ENCODE measurements at places on chromosomes 1 and 21.

- no peak for DNase-seq
Observed at GRCh38 chr1:7644086-7644485, 127.0 kb upstream of the VAMP3 start.

- DNase-seq = no peak
Observed at GRCh38 chr21:25961042-25961441, 209.5 kb downstream of the APP start.

DNA sequence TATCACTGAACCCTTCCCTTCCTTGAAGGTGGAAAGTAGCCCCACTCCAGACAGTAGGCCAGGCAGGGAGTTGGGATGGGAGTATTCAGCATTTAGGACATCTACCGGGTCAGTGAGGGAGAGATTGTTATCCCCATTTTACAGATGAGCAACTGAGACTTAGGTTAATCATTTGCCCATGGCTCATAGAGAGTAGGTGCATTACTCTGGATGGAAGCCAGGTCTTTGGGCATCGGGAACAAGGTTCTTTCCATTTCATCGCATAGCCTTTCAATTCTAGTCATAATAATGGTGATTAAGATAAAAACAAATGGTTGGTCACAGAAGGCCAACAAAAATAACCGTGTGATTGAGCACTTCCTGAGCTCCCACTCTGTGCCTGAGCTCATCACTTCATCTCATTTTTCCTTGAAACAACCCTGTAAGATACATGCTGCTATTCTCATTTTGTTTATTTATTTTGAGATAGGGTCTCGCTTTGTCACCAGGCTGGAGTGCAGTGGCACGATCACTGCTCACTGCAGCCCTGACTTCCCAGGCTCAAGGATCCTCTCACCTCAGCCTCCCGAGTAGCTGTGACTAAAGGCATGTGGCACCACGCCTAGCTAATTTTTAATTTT, 64.8 kb downstream of the NAV1 start:
- no peak for DNase-seq

DNA sequence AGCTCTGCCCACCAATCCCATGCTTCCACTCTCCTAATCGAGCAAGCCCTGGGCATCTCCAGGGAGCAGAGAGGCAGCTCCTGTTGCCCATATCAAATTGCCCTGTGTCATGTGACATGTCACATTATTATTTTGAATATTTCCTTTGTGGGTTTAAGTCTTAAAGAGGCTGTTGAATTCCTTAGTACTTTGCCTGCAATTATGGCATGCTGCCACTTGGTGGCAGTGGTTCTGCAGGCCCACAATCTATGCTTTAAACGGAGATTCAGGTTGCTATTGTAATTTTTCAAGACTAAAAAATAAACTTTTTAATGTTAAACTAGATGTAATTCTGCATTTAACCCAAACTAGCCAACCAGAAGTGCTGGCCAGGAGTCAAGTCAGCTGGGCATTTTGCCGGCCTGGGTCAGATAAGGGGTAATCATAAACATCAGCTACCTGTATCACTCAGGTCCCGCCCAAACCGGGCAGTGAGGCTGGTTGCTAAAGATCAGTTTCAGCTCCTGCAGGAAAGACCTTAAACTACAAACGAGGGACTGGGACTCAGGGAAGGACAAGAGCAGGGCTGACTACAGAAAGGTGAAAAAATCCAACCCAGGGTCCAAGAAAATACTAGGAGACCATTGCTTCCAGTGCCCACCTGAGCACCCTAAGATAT, 37.3 kb upstream of the ARHGEF16 start:
- no peak for DNase-seq

DNA sequence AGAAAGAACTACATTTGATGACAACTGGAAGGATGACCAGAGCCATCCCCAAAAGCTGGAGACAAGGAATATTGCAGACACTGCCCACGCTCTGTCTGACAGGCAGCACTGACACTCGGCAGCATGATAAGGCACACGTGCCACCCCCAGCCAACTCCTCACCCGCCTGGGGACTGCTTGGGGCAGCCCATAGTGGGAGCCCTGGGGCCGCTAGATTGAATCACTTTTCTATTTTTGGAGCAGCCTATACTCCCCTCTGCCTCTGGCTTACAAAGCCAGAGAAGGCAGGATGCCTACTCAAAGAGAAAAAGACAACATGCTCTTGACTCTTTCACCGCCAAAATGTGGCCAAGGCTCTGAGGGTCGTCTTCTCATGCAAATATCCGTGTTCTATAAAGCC, 1.3 kb downstream of the SMG5 start:
- DNase-seq = no peak

DNA sequence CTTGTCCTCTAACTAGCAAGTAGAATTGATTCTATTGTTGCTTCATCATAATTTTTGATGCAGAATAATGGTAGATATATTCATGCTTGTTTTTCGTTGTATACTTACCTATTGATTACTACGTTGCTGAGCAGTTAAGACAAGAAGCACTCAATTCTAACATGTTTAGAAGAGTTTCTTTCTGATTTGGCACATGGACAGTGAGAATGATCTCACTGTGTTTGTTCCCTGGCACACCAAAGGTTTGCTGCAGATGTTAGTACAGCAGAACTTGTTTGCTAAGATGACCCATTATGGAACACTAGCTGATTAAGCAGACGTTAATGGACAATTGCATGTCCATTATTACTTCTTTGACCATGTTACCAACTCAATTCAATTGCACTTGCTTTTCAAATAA, 184.7 kb upstream of the SGIP1 start:
- DNase-seq = no peak

- no peak for DNase-seq
Observed at GRCh38 chr1:92953491-92953890, 7.8 kb downstream of the DIPK1A start.

- no peak for DNase-seq
Observed at GRCh38 chr1:15707239-15707925, 23.3 kb downstream of the PLEKHM2 start.

DNA sequence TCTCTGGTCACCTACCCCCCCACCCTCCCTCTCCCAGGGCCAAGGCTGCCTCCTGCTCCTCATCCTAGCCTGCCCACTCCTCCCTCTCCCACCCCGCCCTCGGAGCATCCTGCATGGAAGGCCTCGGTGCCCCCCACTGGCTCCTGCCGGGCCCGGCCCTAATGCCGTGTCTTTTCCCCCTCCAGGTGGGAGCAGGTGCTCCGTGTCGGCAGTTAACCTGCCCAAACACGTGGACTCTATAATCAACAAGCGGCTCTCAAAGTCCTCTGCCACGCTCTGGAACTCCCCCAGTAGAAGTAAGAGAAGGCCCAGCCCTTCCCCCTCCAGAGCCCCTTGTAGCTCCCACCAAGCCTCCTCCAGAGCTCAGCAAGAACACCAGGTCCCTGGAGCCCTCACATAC, 18.8 kb downstream of the MAP7D1 start:
- no peak for DNase-seq

DNA sequence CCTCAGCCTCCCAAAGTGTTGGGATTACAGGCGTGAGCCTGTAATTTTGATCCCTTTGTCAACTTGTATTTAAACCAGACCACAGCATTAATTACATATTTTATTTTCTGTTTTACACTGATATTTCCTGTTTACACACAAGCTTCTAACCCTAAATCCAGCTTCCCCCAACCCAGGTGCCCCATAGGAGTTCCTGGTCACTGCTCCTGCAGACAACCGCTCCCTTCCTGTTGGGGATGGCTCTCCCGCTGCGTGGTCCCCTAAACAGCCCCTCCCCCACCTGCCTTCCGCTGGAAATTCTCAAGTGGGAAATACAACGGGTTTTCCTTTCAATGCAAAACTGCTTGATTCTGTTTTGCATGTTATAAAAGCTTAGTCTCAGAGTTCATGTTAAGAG, 3.7 kb downstream of the CSTB start:
- no peak for DNase-seq

GRCh38 chr1:181423301-181423918, 59.9 kb upstream of the CACNA1E start:
- no peak for DNase-seq

- DNase-seq = no peak
Observed at GRCh38 chr1:99652881-99653281, 7.0 kb downstream of the PALMD start.

GRCh38 chr21:42433946-42434551, 30.3 kb downstream of the UBASH3A start:
- no peak for DNase-seq

- no peak for DNase-seq
Observed at GRCh38 chr1:72693376-72693775, 411.0 kb upstream of the NEGR1 start.

DNA sequence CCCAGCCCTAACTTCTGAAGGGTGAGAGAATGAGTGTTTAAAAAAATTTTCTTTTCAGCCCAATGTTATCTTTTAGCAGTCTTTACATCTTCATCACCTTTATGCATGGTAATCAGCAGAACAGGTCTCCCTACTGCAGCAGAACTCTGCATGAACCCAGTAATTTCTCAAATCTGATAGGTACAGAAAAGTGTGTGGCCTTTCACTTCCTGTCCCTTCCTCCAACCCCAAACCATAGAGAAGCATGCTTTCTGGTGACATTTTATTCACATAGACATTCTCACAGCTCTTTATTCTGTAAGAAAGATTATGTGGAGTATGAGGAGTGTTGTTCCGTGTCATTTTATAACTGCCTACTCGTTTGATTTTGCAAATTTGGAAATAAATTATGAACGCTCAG, 68.6 kb downstream of the RPAP2 start:
- DNase-seq = no peak

DNA sequence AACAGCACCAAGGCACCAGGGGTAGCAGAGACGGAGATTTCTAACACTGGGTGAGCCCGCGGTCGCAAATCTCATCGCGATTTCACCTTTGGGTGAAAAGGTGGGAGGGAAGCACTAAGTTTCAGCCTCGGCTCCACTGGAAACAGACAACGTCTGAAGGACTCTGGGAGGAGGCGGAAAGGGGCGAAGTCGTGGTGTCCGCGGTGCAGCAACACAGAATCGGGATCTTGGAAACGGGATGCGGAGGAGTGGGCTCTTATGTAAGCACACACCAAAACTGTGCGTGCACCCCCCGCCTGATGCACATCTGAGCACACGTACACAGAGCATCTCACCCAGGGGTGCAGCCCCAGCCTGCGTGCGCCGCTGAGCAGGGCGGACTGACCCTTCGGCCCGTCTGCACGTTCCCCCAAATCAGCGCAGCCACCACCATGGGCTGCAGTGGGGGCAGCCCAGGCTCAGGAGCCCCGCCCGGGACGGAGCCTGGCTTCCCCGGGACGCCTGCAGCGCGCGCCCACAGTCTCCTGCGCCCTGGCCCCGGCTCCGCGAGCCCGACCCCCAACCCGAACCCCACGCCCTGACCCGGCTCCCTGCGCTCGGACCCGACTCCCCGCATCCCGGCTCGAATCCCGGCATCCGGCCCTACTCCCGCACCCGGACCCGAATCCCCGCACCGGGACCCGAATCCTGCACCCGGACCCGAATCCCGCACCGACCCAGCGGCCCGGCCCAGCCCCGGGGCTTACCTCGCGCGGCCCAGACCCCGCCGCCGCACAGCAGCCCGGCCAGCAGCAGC, 670 bp downstream of the CLSTN1 start:
- peak; percentile 74 for DNase-seq

GRCh38 chr1:108575375-108575774, 15.5 kb downstream of the EEIG2 start:
- DNase-seq = no peak

DNA sequence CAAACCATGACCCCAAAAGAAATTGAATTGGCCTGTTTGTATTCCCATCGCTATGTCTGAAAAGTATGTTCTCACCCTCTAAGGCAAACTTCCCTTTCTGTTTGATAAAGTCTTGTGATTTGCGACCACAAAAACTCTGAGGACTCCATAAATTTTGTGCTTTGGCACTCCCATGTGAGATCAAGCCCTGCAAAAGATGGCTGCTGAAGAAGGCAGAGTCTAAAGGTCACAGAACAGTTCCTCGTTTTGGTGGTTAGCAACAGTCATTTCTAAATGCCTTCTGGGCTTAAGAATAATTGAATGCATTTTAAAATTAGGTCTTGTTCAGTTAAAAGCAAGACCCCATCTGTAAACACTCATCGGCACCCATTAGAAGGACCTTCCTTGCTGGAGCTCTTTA, 441.6 kb downstream of the OMA1 start:
- no peak for DNase-seq

GRCh38 chr1:9652379-9653209, 1.1 kb downstream of the PIK3CD start:
- DNase-seq = no peak

GRCh38 chr1:177858332-177858821, 111.5 kb downstream of the SEC16B start:
- no peak for DNase-seq

DNA sequence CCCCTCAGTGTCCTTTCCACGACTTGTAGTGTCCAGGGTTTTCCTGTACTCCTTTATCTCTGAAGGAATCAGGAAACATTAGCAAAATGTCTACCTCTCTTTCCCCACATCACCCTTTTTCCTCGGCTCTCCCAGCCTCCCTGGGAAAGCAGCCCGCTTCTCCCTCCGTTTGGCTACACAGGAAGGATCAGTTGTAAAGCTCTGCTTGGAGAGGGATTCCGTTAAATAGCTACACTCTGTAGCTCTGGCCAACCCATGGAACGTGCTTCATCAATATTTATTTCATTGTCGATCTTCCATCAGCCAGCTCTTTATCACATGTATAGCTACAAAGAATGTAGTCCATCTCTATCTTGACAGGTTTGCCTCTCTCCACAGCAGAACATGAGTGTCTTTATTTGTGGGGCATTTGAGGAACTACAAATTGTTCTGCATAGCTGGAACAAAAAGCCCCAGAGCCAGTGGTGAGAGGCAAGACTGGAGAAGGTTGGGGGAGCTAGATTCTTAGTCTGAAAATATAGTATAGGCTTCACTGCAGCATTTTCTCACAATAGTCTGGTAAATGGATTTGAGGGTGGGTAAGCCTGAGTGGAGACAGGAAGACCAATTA, 191.8 kb downstream of the SLC35F3 start:
- no peak for DNase-seq

DNA sequence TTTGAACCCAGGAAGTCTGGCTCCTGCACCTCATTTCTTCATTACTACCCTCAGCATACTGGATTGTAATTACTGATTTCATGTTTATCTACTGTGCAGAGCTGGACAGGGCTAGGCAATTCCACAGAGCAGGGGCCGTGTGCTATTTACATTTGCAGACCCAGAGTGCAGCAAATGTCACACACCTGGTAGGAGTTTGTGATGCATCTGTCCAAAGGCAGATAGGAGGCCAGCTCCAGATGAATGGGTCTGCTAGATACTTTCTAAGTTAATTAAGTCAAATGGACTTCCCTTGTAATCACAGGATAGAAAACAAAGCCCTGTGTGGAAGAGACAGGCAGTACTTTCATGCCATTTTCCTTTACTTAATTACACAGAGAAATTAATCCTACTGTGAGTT, 46.2 kb downstream of the PGBD5 start:
- no peak for DNase-seq

- DNase-seq = no peak
Observed at GRCh38 chr21:42237577-42237976, 18.6 kb downstream of the ABCG1 start.

GRCh38 chr1:220528679-220529501, 954 bp downstream of the MARK1 start:
- DNase-seq = peak; percentile 72
